Dermis lymphatic vessel endothelial cell (primary cell): ENCODE measurements at places on chromosomes 7 and 10. TPM values are rescaled to one million over a fixed set of nuclear protein-coding genes. Genes with fewer than 3 reads are reported as not detected.

The GDF2 gene
- not detected in 2 replicates for total RNA-seq

The GPR146 gene
- 21.7 and 24.7 TPM in 2 replicates for total RNA-seq

The ZPBP gene
- total RNA-seq = not detected in 2 replicates

The PNLIP gene
- total RNA-seq = not detected in 2 replicates

The PTF1A gene
- not detected in 2 replicates for total RNA-seq

The COL26A1 gene
- not detected in 2 replicates for total RNA-seq

The GSDME gene
- 7.5 and 7.6 TPM in 2 replicates for total RNA-seq

The UCN3 gene
- total RNA-seq = not detected in 2 replicates

The CLCN1 gene
- total RNA-seq = not detected in 2 replicates

The TLX1 gene
- total RNA-seq = not detected in 2 replicates

The ITIH5 gene
- total RNA-seq = 0.33 and 0.52 TPM in 2 replicates
